Stimulated activated CD4-positive, alpha-beta T cell treated with anti-CD3 and anti-CD28 coated beads, Interleukin-4, amount 100 ng/mL, for 24 hours (primary cell): ENCODE measurements at places on chromosomes 3 and 15.

GRCh38 chr3:156098437-156099035 is 21.8 kb upstream of the KCNAB1 start:
- DNase-seq = no peak

DNA sequence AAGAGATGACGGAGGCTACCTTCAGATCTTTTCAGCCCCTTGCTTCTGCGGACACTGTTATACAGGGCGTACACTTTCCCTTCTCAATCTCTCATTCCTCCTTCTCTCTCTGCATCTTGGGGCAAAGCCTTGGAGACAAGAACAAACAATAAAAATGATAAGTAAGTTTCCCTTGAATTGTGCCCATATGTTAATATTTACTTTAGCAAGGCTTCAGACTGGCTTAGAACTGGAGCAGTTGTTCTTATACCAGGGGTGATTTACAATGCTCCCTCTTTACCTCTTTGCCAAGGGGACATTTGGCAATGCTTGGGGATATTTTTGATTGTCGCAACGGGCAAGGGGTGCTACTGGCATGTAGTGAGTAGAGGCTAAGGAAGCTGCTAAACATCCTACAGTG is 29.4 kb downstream of the TIMMDC1 start:
- DNase-seq = no peak

DNA sequence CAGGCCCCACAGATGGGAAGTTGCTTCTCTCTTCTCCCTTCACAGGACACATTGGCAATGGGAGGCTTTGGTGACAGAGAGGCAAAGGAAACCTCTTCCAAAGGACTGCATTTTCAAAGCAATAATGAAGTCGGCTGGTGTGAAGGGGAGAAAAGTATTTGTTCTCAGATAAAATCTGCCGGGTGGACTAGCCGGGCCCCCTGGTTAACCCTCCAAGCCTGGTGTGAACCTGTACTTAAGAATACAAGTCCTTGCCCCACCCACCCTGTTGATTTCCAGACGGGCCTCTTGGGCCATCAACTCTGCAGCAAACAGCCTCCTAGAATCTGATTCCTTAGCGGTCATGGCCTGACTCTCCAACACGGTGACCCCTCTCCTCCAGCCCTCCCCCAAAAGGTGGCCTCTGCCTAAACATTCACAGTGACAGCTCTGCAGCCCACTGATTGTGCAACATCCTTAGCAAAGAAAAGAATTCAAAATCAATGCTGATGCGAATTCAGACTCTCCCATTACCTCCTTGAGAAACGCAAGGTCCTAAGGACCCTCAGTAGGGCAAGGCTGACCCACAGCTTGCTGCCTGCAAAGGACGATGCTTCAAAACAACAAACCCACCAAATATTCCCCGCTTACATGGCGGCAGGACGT is 9.9 kb downstream of the TLE3 start:
- no peak for DNase-seq

DNA sequence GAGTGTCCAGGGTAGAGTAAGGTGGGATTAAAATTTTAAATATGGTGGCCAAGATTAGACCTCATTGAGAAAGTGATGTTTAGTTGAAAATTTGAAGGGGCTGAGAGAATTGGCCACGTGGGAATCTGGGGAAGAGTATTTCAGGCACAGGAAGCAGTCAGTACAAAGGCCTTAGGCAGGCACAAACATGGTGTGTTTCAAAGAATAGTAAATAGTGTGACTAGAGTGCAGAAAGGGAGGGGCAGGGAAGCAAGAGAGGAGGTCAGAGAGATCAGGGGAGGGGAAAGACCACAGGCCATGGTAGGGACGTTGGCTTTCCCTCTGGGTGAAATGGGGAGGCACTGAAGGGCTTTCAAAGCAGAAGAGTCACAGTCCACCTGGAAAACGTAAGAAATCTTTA is 36.6 kb upstream of the POMGNT2 start:
- DNase-seq = no peak

DNA sequence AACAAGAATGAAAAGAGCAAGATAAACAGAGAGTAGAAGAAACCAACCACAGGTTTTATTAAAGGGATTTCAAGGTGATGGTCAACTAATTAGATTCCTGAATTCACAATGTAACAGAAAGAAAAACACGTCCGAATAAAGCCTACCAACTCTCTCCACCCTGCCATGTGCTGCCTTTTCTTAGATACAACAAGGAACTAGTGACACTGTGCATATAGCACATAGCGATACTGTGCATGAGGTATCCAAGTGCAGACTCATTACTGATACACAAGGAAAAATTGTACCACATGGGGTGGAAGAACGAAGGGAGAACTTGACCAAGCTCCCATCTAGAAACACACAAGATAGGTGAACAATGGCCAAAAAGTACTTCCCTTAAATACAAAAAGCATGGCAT is 154.6 kb downstream of the MAGI1 start:
- DNase-seq = no peak

- no peak for DNase-seq
Observed at GRCh38 chr3:110165370-110165743, 828.0 kb upstream of the DPPA4 start.

- DNase-seq = no peak
Observed at GRCh38 chr3:127490271-127491023, 100.1 kb downstream of the TPRA1 start.

DNA sequence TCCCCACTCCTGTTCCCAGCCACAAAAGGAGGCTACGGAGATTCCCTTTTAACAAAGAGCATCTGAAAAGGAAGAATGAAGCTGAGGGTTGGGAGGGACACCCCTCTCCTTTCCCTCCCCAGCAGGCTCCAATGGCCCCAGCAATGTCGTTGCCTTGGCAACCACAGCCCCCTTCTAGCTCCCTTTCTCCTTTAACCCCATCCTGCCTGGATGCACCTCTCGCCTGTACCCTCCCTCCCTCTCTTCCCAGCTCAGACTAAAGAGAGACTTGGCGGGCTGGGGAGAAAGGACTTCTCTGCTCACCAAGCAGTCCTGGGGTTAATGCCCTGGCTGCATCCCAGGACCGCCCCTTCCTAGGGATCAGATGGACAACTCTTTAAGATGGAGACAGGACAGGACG is 7.1 kb upstream of the RPL29 start:
- DNase-seq = no peak
